ENCODE measurements at places on chromosomes 1 and 21.

DNA sequence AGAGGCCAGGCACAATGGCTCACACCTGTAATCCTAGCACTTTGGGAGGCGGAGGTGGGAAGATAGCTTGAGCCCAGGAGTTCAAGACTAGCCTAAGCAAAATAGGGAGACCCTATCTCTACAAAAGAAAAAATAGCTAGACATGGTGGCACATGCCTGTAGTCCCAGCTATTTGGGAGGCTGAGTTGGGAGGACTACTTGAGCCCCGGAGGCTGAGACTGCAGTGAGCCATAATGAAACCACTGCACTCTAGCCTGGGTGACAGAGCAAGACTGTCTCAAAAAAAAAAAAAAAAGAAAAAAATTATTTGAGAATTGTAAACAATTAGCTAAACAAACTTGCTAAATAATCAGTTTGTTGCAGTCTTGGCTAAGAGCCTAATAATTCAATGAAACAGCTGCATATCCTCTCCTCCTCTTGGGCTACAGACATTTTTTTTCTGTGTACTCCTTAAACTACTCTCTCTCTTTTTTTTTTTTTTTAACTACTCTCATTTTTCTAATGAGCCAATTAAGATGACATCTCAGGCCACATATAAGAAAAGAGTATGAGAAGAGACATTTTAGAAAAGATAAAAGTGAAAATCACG lies 10.5 kb upstream of the DNAJB4 start:
- no peak for DNase-seq

DNA sequence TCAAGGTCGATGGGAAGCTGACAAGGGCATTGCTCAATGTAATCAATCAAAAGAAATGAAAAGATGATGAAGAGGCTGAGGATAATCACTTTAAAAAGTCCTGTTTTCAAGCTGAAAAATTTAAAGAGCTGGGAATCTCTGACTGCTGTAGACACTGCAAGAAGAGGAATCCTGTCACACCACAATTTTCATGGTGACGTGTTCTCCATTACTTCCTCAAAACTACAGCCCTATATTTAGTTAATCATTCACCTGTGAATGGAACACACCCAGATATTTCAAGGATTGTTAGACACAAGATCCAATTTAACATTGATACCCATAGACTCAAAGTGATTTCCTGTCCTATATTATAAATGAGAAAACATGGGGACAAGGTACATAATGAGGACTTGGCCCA lies 1048.3 kb downstream of the AMY1C start:
- DNase-seq = no peak

DNA sequence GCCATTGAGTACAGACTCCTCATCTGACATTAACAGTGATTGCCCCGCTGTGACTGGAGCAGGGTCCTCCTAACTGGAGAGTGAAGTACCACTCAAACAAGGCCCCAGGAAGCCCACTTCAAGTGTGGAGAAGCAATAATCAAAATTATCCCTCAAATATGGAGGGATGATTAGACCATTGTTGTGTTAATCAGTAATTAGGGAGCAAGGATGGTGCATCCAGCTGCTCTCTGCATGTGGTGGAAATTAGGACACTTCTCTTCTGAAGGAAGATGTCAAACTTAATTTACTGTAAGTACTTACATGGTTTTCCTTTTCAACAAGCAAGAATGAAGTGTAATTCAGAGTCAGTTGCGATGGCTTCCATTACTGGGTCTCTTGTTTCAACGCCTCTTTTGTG lies 3.4 kb upstream of the ZP4 start:
- no peak for DNase-seq

- DNase-seq = no peak
Observed at GRCh38 chr21:14825514-14825974, 239.3 kb downstream of the NRIP1 start.

GRCh38 chr21:15421441-15421881 lies 308.3 kb upstream of the USP25 start:
- DNase-seq = peak; percentile 79

DNA sequence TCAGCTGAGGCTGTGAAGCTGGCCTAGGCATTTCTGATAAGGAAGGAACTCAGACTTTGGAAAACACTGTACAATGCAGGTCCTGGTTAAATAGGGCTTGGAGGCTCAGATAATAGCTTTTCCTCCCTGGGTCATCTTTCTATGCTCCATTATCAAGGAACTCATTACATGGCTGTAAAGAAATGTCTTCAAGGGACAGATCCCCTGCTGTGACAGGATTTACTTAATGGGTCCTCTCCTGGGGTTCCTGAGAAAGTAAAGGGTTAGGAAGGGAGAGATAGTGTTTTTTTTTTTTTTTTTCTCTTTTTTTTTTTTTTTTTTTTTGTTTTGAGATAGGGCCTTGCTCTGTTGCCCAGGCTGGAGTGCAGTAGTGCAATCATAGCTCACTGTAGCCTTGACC lies 14.1 kb upstream of the SVBP start:
- DNase-seq = no peak

DNA sequence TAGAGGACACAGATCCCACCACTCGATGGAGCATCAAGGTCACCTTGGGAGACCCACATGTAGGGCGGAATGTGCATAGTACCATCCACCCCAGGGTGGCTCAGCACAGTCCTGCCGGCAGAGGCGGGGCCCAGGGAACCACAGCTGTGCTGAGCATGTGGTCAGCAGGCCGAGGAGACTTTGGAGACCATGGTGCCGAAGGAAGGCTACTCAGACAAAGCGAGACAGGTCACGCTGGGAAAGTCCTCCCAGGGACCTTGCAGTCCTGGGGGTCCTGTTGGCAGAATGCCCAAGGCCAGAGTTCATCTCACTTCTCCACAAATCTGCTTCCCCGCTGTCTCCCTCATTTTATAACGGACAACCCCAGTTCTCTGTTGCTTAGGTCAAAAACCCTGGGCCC lies 22.5 kb downstream of the WNT3A start:
- no peak for DNase-seq

- DNase-seq = peak; percentile 34
Observed at GRCh38 chr1:160781186-160781766, 14.7 kb upstream of the LY9 start.

DNA sequence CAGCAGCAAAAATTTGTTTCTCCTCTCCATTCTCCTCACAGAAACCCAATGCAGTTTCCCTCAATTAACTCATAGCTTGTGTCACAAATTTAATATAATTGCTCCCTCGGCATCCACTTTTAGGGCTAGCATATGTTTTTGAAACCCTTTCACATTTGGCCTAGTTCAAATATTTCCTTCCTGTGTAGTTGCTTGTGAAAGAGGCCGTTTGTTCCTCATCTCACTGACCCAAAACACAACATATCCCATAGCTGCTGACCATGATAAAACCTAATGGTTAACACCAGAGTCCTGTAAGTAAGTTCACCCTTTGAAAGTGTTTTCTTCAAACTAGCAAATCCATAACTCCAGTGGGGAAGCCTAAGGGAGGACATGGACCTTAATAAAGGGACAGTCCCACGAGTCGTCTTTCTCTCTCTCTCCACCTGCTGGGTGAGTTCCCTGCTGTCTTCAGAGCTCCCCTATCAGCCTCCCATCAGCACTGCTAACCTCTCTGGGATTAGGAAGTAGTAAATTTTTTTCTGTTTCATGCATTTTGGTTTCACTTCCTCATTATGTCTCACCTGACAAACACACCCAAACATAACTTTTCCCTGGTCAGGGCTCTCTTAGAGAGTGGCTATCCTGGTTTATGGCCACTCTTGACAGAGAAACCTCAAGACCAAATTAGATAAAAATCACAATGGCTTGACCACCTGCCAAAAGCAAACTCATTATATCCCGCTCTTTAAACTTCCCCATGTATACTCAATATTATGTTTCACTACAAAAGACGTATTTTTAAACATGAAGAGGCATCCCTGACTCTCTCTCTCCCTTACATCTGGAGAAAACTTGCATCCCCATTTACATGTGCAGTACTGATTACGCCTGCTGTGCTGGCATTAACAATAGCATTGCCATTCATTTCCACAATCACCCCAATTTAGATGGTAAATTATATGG lies 177.7 kb upstream of the HP1BP3 start:
- DNase-seq = no peak

DNA sequence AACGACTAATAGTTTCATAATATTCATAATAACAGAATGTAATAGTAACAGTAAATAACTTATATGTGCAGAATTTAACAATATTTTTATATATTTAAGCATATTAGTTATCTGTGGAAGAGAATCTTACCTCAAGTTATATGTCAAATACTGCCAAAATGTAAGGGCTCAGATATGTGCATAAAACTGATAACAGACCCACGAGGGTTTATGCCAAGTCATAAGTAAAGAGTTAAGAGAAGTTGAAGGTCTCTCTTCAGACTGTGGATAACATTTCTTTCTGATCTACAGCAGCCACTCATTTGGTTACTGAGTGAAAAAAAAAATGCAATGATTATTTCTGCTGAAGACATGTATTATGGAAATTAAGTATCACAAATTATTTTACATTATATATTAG lies 1167.8 kb upstream of the NCAM2 start:
- DNase-seq = no peak

GRCh38 chr1:223825767-223826748 lies 19.7 kb downstream of the TP53BP2 start:
- DNase-seq = no peak

- DNase-seq = no peak
Observed at GRCh38 chr1:167899253-167899681, 14.7 kb downstream of the ADCY10 start.

GRCh38 chr1:245578771-245579170 lies 424.0 kb downstream of the KIF26B start:
- no peak for DNase-seq

- DNase-seq = peak; percentile 79
Observed at GRCh38 chr1:182175361-182175931, 113.9 kb upstream of the ZNF648 start.

GRCh38 chr1:111517469-111518225 lies 14.2 kb upstream of the ADORA3 start:
- no peak for DNase-seq

DNA sequence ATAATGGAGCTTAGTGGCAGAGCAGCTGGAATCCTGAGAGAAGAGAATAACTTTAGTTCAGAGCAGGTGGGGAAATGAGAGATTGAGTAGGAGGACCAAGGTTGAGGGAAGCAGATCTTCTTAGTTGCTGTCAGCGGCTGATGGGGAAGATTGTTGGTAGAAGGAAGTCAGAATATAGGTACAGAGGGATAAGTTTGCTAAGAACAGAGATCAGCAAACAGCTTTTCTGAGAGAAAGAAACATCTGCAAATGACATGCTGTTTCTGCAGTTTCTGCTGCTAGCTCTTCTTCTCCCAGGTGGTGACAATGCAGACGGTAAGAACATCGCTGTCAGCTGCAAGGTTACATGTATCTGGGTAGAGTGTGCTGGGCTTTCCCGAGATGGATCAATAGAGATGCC lies at the start of gene CD1C:
Gene CD1C, plus strand, starts transcription at position 113 of the 400 bp plus-strand sequence. Its CDS starts 142 bp downstream, at position 255.
- no peak for DNase-seq

- no peak for DNase-seq
Observed at GRCh38 chr1:53573522-53573921, 114.3 kb downstream of the DMRTB1 start.

DNA sequence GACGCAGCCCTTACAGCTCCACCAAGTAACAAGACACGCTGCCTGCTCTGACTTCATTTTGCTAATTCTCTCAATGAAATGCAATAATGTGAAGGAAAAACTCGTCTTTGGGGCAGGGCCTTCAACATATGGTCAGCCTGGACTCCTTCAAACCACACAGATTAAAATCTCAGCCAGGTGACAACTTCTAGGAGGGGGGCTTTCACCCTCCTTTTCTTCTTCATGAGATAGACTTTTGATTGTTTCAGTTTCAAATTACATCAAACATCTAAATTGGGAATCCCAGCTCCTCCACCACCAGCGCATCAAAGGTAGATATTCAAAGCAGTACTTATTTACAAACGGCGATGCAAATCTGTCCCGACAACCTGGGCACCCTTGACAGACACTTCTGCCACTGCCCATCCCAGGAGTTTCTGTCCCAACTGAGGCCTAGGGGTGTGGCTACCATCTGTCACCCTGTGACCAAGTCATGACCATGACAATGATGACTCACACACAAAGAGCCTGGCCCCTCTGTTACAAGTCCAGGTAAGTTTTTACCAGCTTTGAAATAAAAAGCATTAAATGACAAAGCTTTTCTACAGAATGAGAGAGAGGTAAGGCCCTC lies 29.7 kb downstream of the SSBP3 start:
- no peak for DNase-seq

DNA sequence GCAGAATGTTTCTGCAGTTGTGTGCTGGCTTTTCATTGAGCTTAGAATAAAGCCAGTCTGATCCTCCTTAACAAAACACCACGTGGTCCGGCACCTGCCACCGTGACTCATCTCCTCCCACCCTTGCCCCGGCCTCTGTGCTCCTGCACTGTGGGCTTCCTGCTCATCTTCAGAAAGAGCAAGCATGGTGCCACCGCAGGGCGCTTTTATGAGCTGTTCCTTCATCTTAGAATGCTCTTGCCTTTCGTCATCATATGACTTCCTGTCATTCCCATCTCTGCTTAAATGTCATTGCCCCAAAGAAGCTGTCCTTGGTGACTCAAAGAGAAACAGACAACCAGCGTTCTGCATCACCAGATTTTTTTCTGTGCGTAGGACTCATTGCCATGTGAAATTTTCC lies 117.8 kb downstream of the HHAT start:
- DNase-seq = no peak

Measured in mammary epithelial cell (primary cell).